ENCODE measurements at places on chromosomes 2 and 18.

- DNase-seq: no peak
Measured at GRCh38 chr2:234462218-234462992, 34.5 kb downstream of the ARL4C start.

GRCh38 chr2:11941201-11942177 is 195.1 kb downstream of the LPIN1 start:
- no peak for DNase-seq

- DNase-seq: no peak
Measured at GRCh38 chr2:197042739-197043196, 116.3 kb upstream of the PGAP1 start.

DNA sequence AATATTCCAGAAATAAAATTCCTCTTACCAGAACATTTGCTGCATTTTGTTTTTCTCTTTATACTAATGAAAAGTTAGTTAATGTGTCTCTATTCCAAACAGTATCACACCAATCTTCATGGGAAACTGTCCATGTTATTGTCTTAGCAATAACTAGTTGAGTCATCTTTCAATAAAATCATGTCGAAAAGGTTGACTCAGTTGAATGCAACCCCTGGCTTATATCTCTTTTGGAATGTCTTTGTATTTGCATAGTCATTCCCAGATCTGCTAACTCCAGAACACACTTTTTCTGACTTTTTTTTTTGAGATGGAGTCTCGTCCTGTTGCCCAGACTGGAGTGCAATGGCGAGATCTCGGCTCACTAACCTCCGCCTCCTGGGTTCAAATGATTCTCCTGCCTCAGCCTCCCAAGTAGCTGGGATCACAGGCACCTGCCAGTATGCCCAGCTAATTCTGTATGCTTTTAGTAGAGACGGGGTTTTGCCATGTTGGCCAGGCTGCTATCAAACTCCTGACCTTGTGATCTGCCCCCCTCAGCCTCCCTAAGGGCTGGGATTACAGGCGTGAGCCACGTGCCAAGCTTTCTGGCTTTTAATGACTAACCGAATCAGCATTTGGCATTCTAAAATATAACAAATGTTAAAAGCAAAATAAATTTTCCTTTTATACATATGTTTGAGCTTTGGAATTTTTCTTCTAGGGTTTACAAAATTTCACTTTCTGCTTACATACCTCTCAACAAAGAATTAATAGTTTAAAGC is 133.2 kb upstream of the GULP1 start:
- DNase-seq: no peak

- no peak for DNase-seq
Measured at GRCh38 chr18:79862562-79862961, 64.8 kb downstream of the KCNG2 start.

GRCh38 chr2:47012189-47012588 is 96.6 kb upstream of the MCFD2 start:
- no peak for DNase-seq

DNA sequence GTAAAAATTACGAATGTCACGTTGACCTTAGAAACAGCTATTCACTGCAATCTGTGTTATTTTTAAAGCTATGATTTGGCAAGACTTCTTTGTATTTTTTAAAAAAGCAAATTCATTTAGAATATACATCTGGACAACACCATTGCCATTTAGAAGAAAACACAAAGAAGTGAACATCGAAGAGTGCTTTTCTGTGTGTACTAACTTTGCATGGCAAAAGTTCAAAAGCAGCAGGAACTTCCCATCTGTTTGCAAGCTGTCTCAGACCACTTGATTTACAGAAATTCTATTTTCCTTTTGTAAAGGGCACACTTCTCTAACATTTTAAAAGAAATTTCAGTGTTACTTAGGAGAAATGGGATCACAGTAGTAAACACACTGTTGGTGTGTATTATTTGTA is 145.9 kb downstream of the CALCRL start:
- DNase-seq: no peak

DNA sequence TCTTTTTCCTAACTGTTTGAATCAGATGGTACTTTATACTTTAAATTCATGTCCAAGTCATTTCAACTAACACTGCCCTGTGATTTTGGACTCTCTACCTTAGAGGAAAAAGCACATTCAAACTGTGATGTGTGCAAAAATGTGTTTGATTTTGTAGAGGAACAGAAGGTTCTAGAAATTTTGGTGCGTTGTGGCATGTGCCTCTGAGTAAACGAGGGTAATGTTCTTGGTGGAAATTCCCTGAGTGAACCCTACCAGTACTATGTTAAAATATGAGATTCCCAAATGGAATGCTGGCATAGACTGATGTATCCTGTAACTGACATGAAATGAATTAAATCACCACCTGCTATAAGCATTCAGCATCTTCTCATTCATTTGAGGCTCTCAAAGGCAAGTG is 901.9 kb upstream of the KLHL29 start:
- no peak for DNase-seq

DNA sequence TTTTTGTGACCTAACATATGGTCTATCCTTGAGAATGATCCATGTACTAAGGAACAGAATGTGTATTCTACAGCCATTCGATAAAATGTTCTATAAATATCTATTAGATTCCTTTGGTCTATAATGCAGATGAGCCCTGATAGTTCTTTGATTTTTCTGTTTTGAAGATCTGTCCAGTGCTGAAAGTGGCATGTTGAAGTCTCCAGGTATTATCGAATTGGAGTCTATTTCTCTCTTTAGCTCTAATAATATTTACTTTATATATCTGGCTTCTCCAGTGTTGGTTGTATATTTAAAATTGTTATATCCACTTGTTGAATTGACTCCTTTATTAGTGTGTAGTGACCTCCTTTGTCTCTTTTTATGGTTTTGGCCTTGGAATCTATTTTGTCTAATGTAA is 377.9 kb downstream of the ARL6IP6 start:
- DNase-seq: no peak

GRCh38 chr18:9701609-9702349 is 6.3 kb upstream of the RAB31 start:
- DNase-seq: no peak

GRCh38 chr2:49371128-49371701 is 216.9 kb upstream of the FSHR start:
- DNase-seq: no peak

GRCh38 chr2:15260835-15261234 is 300.3 kb downstream of the NBAS start:
- no peak for DNase-seq

GRCh38 chr2:228846161-228846560 is 424.9 kb downstream of the PID1 start:
- no peak for DNase-seq

- DNase-seq: no peak
Measured at GRCh38 chr2:66334237-66335029, 100.5 kb upstream of the MEIS1 start.

DNA sequence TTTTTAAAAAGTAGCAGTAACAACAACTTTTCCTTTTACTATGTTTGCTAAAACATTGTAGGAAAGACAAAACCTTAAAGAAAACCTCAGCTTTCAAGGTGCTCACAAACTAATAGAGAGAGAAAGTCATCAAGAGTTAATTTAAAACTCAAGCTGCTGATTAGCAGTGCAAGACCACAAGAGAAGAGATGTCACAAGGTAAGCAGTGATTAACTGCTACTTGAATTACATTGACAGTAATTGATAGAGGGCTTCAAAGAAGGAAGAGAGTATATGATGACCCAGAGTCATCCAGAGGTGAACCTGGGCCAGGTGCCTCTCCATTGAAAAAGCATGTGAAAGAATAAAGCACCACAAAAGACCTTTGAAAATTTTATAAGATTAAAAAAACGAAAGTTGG is 939.6 kb upstream of the CNTNAP5 start:
- DNase-seq: no peak

GRCh38 chr2:203164311-203164935 is 74.4 kb upstream of the CYP20A1 start:
- DNase-seq: no peak

- DNase-seq: no peak
Measured at GRCh38 chr18:55047546-55047945, 88.3 kb upstream of the CCDC68 start.

DNA sequence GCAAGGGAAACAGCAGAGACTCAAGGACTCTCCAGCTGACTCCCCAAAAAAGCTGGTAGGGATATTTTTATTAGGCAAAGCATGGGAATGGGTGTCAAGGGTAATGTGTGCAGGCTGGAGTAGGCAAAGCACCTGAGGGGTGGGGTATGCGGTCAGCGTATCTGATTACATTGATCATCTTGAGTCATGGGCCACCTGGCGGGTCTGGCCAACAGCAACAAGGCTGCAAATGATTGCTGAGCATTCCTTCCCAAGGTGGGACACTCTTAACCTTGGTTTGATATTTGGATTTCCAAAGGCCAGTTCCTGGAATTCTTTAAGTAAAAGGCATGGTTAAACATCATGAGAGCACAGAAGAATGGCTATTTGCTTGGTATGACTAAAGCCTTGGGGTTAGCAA is 32.6 kb upstream of the CCBE1 start:
- DNase-seq: no peak

GRCh38 chr2:179037807-179038206 is 12.1 kb downstream of the CCDC141 start:
- no peak for DNase-seq

- no peak for DNase-seq
Measured at GRCh38 chr2:206824087-206824618, 58.7 kb downstream of the FASTKD2 start.

GRCh38 chr2:28958689-28959088 is 22.4 kb upstream of the TOGARAM2 start:
- DNase-seq: peak; percentile 66

DNA sequence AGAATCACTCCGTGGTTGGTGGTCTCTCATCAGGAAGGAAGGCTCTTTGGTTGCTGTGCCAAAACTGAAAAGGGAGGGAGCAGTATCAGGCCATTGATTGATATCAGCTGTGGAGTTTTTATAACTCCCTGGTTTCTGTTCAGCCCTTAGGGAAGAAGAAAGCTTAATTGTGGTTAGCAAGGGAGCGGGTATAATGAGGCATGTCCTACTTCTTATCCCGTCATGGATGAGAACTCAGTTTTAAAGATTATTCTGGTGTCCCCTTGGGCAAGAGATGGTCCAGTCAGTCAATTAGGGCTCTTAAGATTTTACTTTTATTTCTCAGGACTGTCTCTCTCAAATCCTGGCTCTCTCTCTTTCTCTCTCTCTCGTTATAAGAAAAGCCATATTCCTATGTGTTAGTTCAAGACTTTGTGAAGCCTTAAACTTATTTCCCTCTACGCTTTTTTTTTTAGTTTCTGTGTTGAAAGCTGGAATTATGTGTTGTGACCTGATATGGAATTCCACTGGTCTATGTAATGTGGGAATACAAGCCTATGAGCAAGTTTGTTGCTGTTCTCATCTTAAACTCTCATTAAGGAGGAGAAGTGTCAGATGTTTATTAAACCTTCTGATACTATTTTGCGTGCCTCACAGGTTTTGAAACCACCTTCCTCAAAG is 514.0 kb upstream of the CDH2 start:
- DNase-seq: no peak

DNA sequence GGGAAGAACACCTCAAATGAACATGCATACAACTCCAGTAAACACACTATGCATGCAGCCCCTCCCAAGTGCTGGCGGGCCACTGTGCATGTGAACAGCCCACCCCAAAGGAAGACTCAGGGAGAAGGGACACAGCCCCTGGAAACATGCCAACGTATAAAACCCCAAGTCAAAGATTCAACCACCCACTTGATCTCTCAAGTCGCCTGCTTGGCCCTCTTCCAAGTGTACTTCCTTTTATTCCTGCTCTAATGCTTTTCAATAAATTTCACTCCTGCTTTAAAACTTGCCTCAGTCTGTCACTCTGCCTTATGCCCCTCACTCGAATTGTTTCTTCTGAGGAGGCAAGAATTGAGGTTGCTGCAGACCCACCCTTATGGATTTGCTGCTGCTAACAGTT is 139.1 kb downstream of the C1D start:
- DNase-seq: no peak

DNA sequence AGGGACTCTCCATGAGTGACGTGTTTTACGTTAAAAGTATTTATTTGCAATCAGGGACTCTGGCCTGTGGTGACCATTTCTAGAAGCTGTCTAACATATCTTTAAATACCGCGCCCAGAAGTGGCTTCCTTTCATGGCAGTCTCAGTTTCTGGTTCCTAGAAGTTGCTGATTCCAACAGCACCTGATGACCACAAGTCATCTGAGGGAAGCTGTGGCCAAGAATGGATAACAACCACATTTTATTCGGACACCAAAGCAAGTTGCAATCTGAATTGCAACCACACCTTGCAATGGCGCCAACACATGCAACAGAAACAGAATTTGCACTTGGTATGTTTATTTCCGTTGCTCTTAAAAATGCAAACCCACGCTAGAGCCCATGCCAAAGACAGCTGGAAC is 33.1 kb downstream of the MEX3C start:
- no peak for DNase-seq

DNA sequence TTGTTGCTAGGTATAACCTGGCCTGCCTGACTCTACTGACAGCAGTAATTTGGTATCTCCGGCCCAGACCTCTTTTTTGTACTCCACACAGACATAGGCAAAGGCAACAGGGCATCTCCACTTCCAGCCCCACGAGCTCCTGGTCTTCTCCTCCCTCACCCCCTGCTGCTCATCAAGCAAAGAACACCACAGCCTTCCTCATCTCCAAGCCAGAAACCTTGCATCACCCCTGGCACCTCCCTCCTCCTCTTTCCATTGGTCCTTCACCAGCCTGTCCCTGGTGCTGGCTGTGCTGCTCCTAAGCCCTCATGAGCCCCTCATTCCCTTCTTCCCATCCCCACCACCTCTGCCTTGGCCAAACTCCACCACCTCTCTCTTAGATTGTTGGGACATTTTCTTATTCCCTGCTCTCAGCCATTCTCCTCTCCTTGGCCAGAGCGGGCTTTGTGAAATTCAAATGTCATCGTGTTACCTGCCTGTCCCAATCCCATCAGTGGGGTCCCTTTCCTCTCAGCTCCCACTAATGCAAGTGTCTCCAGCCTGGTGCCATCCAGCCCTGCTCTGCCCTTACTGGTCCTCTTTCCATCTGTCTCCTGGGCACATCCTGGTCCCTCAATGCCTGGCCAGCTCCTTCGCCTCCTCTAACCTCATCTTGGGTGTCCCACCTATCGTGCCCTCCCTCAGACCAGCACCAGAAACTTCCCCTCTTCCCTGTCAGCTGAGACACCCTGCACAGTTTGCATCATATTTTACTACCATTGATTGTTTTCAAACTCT is 77.4 kb downstream of the INHBB start:
- no peak for DNase-seq

- no peak for DNase-seq
Measured at GRCh38 chr2:55771612-55772011, 78.0 kb upstream of the PNPT1 start.

DNA sequence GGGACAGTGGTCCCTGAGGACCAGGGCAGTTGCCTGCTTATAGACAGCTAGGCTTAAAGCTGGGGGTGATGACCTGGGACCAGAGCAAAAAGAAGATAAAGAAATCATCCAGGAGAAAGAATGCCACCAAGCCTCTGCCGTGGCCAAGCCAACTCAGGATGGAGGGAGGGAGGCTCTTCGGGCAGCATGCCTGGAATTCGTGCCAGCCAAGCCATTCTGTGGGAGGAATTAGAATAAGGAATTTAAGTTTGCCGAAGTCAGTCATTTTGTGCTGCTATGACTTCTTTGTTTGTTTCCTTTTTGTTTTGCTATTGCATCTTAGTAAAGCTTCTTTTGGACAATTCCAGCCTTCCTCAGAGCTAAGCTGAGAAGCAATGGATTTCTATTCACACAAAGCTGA is 124.1 kb downstream of the EN1 start:
- DNase-seq: no peak
